ENCODE measurements at places on chromosomes 3 and 15.

DNA sequence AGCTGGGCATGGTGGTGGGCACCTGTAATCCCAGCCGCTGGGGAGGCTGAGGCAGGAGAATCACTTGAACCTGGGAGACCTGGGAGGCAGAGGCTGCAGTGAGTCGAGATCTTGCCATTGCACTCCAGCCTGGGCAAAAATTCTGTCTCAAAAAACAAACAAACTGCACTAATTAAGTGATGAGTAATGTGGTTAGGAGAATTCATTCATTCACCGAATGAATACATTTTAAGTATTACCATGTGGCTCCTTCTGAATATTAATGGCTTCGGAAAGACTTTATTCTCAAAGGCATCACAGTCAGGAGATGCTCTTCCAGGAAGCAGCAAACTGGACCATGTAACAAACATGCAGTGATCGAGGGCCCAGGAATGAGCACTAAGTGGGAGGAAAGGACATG is 23.6 kb downstream of the SPTSSB start:
- DNase-seq = no peak

- no peak for DNase-seq
Measured at GRCh38 chr15:98875309-98875708, 132.3 kb downstream of the PGPEP1L start.

GRCh38 chr15:100093211-100094126 is 248.3 kb downstream of the ADAMTS17 start:
- DNase-seq = no peak

- DNase-seq = no peak
Measured at GRCh38 chr15:100112061-100112420, 229.7 kb downstream of the ADAMTS17 start.

- DNase-seq = no peak
Measured at GRCh38 chr15:55703873-55704301, 39.1 kb downstream of the PRTG start.

- no peak for DNase-seq
Measured at GRCh38 chr3:22966349-22966748, 236.8 kb upstream of the UBE2E2 start.

DNA sequence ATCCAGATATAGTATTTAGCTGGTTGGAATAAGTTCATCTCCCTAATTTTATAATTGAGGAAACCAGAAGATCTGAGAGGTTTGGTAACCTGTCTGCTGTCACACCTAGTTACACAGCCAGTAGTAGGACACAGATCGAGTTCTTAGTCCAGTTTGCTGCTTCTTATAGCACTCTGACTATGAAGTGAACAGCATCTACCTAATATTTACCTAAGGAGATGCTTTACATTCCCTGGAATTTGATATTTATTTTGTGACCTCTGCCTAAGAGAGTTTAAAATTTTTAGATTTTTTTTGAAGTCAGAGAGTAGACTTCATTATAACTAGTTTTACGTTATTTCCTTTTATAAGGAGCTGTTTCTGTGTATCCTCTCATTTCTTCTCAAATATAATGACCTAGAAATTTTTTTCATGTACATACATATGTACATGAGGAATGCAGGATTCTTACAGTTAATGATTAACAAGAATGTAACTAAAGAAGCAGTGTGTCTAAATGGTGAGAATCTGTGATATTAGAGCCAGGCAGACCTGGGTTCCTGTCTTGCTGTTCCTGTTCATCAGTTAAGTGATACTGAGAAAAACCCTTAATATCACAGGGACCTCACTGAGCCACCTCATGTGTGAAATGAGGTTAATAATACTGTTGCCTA is 4.3 kb downstream of the ARHGEF26 start:
- no peak for DNase-seq

GRCh38 chr15:41671656-41672648 is 11.7 kb downstream of the MGA start:
- DNase-seq = no peak

DNA sequence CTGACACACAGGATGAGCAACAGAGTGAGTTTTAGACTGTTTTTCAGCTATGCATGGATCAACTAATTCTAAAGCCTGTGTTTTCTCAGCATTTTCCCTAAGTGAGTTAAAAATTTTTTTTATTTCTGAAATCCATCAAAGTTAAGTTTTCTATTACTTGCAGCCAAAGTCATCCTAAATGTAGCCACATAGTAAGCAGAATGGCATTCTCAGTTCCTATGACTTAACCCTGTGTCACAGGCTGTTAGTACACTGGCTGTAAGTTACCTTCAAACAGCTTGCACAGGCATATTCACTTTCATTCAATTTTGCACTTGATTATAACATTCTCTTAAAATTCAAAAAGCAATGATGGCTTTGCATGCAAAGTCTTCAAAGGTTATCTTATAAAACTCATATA is 368.2 kb downstream of the OCA2 start:
- DNase-seq = no peak

DNA sequence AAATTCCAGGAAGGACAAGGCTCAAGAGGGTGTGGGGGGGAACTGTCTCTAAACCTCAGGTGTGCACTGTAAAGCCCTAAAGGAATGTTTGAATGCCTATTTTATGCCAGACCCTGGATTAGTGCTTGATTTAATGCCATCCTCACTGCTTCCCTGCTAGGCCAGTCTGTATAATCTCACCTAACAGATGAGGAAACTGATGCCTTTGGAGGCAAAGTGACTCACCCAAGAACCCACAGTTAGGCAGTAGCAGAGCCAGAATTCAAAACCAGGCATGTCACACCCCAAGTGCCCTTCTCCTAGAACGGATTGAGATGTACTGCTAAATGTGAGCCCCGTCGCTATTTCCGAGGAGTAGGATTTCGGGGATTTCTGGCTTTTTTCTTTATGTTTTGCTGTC is 7.8 kb downstream of the CAMK1 start:
- no peak for DNase-seq

DNA sequence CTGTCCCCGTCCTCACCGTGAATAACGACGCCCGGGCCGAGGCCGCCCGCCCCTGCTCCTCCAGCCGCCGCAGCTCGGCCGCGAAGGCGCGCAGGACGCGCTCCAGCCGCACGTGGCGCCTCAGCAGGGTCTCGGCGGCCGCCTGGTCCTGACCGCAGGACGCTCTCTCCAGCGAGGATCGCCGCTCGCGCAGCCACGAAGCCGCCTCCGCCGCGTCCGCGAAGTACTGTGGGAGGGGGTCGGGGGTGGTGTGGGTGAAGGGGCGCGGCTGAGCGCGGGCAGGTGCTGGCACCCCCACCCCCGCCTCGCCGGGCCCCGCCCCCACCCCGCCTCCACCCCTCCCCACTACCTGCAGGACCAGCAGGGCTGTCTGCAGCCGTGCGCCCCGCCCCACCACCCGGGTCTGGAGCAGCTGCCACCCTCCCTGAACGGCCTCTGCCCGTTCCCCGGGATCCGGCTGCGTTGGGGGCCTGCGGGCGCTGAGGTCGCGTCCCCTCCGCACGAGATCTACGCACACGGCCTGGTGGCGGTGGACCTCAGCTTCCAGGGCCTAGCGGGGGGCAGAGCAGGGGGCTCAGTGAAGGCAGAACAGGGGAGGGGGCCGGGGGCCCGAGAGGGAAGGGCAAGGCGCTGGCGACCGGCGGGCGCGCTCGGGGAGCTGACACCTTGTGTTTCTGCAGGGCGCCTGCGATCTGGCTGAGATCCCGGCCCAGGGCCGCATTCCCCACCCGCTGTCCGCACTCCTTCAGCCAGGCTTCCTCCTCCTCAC is 11.7 kb downstream of the SPTBN5 start:
- no peak for DNase-seq

DNA sequence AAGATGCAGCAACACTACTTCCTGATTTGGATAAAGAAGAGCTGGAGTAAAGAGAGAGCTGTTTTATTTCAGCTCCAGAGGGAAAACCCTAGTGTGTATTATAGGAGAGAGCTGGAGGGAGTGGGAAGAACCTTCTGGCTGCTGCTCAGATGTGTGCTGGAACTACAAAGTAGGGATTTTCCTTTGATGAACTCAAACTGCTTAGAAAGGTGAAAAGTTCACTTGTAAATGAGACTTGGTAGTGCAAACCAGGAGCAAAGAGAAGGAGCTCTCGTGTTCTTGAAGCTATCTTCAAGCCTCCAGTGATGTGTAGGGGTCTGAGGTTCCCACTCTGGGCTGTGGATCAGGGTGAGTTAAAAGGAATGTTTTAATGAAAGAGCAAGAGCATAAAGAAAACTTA is 110.4 kb downstream of the EDEM1 start:
- no peak for DNase-seq

DNA sequence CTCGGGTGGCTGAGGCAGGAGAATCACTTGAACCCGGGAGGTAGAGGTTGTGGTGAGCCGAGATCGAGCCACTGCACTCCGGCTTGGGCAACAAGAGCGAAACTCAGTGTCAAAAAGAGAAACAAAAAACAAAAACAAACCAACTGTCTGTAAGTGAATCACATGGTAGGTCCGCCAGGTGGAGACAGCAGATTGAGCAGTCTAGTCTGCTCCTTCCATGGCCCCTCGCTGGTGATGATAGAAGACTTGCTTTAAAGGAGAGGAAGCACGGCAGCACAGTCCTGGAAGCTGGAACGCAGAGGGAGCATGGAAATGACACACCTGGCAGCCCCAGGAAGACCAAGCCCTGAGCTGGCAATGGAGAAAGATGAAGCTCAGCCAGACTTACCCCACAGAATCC is 31.4 kb upstream of the MGLL start:
- DNase-seq = no peak

- DNase-seq = no peak
Measured at GRCh38 chr3:52118156-52118875, 35.9 kb downstream of the POC1A start.

GRCh38 chr3:29064085-29064484 is 216.8 kb upstream of the RBMS3 start:
- no peak for DNase-seq

- no peak for DNase-seq
Measured at GRCh38 chr3:35079403-35079802, 559.9 kb upstream of the ARPP21 start.

DNA sequence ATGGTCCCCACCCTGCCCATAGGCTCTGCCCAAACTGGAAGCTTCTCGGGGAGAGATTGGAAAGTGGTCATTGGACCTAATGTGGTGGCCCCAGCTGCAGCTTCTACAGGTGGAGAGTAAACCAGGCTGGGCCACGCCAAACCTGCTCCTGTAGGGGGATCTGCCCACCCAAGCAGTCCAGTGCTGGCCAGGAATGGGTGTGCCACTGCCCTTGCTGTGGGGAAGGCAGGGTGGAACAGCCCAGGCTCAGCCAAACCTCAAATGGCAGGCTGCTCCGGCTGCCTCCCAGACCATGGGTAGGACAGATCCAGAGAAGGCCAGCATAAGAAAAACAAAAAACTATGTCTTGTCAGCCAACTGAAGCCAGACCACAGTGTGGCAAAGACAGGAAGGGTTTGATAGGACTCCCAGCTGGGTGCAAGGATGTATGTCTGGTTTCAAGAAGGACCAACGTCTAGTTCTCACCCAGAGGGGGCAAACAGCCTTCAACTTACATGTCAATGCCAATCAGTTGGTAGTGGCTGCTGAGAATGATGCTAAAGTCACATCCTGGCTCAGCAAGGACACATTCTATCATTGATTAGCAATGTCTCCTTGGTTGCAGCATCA is 267.3 kb downstream of the UACA start:
- DNase-seq = no peak

DNA sequence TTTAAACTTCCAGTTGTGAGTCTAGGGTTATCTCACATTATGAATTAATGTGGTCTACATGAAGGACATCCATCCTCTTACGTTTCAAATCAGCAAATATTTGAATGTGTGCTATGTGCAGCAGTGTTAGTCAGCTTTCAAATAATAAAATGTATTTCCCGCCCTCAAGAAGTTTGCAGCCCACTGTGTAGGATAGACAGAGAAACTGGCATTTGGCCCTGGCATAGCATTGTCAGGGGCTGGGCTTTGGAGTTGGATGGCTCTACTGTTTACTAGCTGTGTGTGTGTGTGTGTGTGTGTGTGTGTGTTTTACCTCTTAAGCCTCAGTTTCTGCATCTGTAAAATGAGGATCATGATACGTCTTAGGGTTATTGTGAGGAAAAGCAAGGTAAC is 400.5 kb upstream of the C2CD4B start:
- no peak for DNase-seq

DNA sequence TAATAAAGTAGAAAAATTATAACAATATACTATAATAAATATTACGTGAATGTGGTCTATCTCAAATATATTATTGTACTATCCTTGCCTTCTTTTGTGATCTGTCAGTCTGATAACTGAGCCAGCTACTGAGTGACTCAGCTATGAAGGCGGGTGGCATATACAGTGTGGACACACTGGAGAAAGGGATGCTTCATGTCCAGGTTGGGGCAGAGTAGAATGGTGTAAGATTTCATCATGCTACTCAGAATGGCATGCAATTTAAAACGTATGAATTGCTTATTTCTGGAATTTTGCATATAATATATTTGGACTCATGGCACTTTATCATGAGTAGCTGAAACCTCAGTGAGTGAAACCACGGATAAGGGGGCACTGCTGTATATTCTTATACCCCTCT is 172.9 kb upstream of the TBC1D5 start:
- DNase-seq = no peak

All from stimulated activated CD8-positive, alpha-beta memory T cell treated with anti-CD3 and anti-CD28 coated beads, Interleukin-7, amount 100 ng/mL, for 4 hours (primary cell).